Activated naive CD8-positive, alpha-beta T cell treated with anti-CD3 and anti-CD28 coated beads, Interleukin-2, amount 10 ng/mL, durations not matched to agents 7 days and 5 days (primary cell): ENCODE measurements at places on chromosomes 13 and 19. TPM values are rescaled to one million over a fixed set of nuclear protein-coding genes. Genes with fewer than 3 reads are reported as not detected.

The TPP2 gene
- 87.1 TPM for total RNA-seq

- DNase-seq, result no peak
- no peak overlapping the region for H3K4me3 ChIP-seq
- peaks cover 13% of the 10 kb centered on the region for H3K27me3 ChIP-seq
- H3K36me3 ChIP-seq, result no peaks in the 10 kb centered on the region
Observed at GRCh38 chr13:28607187-28607955, 51.6 kb upstream of the POMP start.

The KLK2 gene
- not detected for total RNA-seq

- H3K27ac ChIP-seq, result no peak overlapping the region
- H3K27me3 ChIP-seq, result no peaks in the 10 kb centered on the region
- no peak overlapping the region for H3K4me3 ChIP-seq
- no peaks in the 10 kb centered on the region for H3K4me1 ChIP-seq
Observed at GRCh38 chr19:1633269-1633826, 19.1 kb downstream of the TCF3 start.

- no peak overlapping the region for H3K4me3 ChIP-seq
- H3K27me3 ChIP-seq, result no peaks in the 10 kb centered on the region
- H3K4me1 ChIP-seq, result peaks cover 8% of the 10 kb centered on the region
- peaks cover 45% of the 10 kb centered on the region for H3K36me3 ChIP-seq
- H3K27ac ChIP-seq, result no peak overlapping the region
Observed at GRCh38 chr13:79336966-79337365, 69.1 kb downstream of the RBM26 start.

The SLC10A2 gene
- not detected for total RNA-seq

The SLC25A41 gene
- total RNA-seq, result 0.91 TPM

DNA sequence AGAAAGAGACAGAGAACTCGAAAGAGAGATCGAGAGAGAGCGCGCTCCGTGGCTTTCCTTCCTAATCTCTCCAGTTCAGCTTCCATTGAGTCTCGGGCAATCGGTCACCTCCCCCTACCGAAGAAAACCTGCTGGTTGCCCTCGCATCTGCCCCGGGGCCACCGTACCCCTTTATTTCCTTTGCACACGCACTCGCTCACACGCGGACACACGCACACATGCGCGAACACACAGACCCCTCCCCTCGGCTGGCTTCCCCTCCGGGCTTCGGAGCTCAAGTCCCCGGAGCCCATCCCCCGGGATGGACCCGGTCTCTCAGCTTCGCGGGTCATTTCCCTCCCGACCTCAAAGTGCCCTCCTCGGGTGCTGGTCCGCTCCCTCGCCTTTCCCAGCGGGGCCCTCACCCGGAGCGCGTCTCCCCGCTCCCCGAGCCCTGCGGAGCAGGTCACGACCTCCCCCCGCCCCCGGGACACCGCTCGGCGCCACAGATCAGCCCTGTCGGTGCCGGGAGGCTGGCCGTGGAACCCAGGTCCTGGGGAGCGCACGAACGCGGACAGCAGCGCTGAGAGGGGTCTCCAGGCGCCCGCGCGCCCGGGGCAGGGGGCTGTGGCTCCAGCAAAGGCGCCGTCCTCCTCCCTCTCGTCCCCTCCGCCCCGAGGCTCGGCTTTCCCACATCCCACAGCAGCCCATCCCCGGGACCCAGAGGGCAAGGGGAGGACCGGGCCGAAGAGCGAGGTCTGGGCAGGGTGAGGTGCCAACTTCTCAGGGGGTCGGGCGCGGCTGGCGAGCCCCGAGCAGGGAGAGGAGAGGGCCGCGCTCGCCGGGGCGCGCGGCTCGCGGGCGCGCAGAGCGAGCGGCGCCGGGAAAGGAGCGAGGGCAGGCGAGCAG lies 1.8 kb downstream of the DACH1 start:
- H3K4me1 ChIP-seq, result peaks cover 18% of the 10 kb centered on the region
- no peak overlapping the region for H3K27ac ChIP-seq
- DNase-seq, result peak; percentile 31
- peaks cover 70% of the 10 kb centered on the region for H3K27me3 ChIP-seq
- H3K36me3 ChIP-seq, result peaks cover 4% of the 10 kb centered on the region

DNA sequence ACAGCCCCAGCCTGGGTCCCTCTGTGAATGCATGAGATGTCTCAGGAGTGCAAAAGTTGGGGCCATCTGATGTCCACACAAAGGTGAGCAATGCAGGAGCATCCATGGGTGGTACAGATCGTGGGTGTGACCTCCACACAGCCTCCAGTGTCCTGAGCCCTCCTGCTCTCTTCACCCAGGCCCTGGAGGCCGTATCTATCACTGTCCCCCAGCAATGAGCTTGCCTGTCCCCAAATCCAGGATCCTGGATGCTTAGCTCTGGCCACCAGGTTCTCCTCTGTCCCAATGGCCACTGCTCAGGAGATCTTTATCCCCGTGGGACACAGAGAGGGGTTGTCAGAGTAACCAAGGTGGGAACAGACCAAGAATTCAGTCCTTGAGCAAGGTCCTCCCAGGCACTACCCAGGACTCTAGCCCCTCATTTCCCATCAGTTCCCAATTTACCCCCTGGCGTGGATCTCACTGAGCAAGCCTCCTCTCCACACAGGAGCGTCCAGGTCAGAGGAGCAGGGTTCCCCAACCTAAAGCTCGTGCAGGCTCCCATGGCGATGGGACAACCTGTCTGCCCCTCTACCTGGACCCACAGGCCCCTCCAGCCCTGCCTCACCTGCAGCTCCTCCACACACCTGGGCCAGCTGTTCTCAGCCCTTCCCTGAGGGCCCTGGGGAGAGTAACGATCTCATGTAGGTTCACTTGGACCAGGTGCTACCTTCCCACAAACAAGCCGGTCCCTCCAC lies 11.3 kb downstream of the CEACAM21 start:
- peaks cover 7% of the 10 kb centered on the region for H3K27me3 ChIP-seq
- no peak overlapping the region for H3K4me3 ChIP-seq
- no peak for DNase-seq
- no peaks in the 10 kb centered on the region for H3K4me1 ChIP-seq
- no peak overlapping the region for H3K27ac ChIP-seq

- no peaks in the 10 kb centered on the region for H3K27me3 ChIP-seq
- H3K27ac ChIP-seq, result no peak overlapping the region
- peaks cover 16% of the 10 kb centered on the region for H3K4me1 ChIP-seq
- no peak for DNase-seq
- H3K36me3 ChIP-seq, result peaks cover 19% of the 10 kb centered on the region
Observed at GRCh38 chr19:46732966-46733689, 12.7 kb upstream of the FKRP start.

The NKG7 gene
- total RNA-seq, result 263 TPM

- no peaks in the 10 kb centered on the region for H3K27me3 ChIP-seq
- no peak for DNase-seq
- peaks cover 58% of the 10 kb centered on the region for H3K36me3 ChIP-seq
- H3K4me1 ChIP-seq, result peaks cover 43% of the 10 kb centered on the region
- no peak overlapping the region for H3K4me3 ChIP-seq
Observed at GRCh38 chr13:46154136-46154801, 27.7 kb downstream of the LCP1 start.

- H3K27me3 ChIP-seq, result no peaks in the 10 kb centered on the region
- H3K36me3 ChIP-seq, result peaks cover 2% of the 10 kb centered on the region
- peaks cover 17% of the 10 kb centered on the region for H3K4me1 ChIP-seq
- no peak for DNase-seq
Observed at GRCh38 chr13:110713642-110713952, at the start of gene ING1. Gene ING1 (plus strand): TSS chr13:110713700. CDS start chr13:110714150, 450 bp downstream.

The FAAP24 gene
- 7.0 TPM for total RNA-seq

The PEG3 gene
- total RNA-seq, result 0.06 TPM

- peaks cover 5% of the 10 kb centered on the region for H3K4me1 ChIP-seq
- no peaks in the 10 kb centered on the region for H3K27me3 ChIP-seq
- no peak overlapping the region for H3K4me3 ChIP-seq
Observed at GRCh38 chr19:7983995-7984837, 21.2 kb downstream of the ELAVL1 start.

- H3K27ac ChIP-seq, result no peak overlapping the region
- H3K4me1 ChIP-seq, result peaks cover 8% of the 10 kb centered on the region
- H3K27me3 ChIP-seq, result no peaks in the 10 kb centered on the region
- DNase-seq, result no peak
- no peak overlapping the region for H3K4me3 ChIP-seq
Observed at GRCh38 chr19:37983153-37983552, 76.1 kb downstream of the SIPA1L3 start.

The KLK3 gene
- total RNA-seq, result not detected

DNA sequence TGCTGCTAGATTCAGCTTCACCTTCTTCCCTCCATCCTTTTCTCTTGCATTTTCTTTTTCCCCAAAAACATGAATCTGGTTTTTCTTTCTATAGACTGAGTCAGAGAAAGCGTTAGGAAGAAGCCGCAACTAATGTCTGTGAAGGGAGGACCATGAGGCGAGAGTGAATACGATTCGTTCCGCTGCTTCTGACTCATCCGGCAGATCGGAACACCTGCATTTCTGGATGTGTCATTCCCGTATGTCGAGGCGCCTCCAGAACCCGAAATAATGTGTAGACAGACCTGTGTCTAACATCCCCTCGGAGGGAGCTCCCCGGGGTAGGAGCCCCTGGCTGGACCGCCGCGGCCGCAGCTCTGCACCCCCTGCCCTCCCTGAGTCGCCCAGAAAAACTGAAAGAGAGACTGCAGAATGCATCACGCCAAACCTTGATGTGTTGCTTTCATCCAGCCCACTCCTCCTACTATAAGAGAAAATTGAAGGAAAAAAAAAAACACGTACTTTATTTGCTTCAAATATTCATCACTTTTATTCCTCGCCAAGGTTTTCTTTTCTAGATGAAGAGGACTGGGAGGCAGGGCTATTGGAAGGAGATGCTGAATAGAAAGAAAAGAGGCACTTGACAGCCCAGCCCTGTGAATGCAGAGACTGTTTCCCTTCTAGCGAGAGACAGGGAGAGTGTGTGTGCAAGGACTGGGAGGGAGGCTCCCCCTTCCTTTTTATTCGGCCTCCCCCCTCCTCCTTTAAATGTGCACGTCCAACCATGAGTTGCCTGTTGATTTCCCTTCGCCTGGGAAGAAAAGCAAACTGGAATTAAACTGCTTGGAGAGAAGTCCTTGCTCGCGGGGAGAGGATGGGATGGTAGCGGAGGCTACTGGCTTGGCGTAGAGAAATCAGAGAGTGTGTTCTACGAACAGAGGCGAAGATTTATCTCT lies 616 bp upstream of the PCDH17 start:
- H3K4me3 ChIP-seq, result peak overlapping the region; percentile 78
- DNase-seq, result peak; percentile 22
- H3K36me3 ChIP-seq, result peaks cover 2% of the 10 kb centered on the region
- peaks cover 67% of the 10 kb centered on the region for H3K27me3 ChIP-seq
- peaks cover 18% of the 10 kb centered on the region for H3K4me1 ChIP-seq

DNA sequence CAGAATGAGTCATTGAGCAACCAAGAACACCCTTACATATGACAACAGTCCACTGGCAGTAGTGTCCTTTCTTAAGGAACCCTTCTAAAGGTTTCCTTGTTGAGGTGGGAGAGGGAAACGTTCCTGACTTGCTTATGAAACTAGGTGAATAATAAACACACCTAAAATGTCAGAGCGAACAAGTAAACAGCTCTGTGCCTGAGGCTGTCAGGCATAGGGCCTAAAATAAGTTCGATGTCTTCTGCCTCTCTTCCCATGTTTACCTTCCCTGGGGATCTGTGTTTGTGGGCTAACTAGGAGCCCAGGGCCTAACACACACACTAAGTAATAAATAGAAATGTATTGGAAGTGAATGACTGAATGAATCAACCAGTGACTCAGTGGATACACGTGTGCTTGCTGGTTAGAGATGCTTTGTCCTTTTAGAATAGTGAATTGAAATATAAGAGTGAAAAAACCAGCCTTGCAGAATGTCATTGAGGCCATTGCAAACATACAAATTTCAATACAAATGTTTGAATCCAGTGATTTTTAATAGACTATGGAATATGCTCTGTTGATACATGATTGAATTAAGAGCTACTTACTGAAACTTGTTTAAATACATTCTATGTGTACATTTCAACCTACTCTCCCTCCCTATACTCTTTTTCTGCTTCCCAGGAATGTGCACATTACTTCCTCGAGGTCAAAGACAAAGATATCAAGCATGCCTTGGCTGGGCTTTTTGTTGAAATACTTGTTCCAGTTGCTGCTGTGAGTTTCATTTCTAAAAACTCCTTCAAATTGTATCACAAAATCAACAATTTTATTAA lies 102.9 kb downstream of the FRY start:
- no peak for DNase-seq
- H3K36me3 ChIP-seq, result no peaks in the 10 kb centered on the region
- no peak overlapping the region for H3K27ac ChIP-seq
- no peak overlapping the region for H3K4me3 ChIP-seq
- H3K27me3 ChIP-seq, result peaks cover 4% of the 10 kb centered on the region

The C19orf67 gene
- not detected for total RNA-seq

GRCh38 chr19:53908106-53908934 lies 758 bp upstream of the CACNG7 start:
- peaks cover 68% of the 10 kb centered on the region for H3K27me3 ChIP-seq
- H3K4me1 ChIP-seq, result peaks cover 18% of the 10 kb centered on the region
- no peaks in the 10 kb centered on the region for H3K36me3 ChIP-seq

GRCh38 chr13:94093652-94094315 lies 385.7 kb downstream of the DCT start:
- no peak overlapping the region for H3K27ac ChIP-seq
- H3K36me3 ChIP-seq, result no peaks in the 10 kb centered on the region
- H3K27me3 ChIP-seq, result peaks cover 2% of the 10 kb centered on the region
- DNase-seq, result no peak
- peaks cover 2% of the 10 kb centered on the region for H3K4me1 ChIP-seq

- H3K4me1 ChIP-seq, result peaks cover 18% of the 10 kb centered on the region
- no peak overlapping the region for H3K27ac ChIP-seq
- no peaks in the 10 kb centered on the region for H3K27me3 ChIP-seq
- H3K36me3 ChIP-seq, result no peaks in the 10 kb centered on the region
- DNase-seq, result no peak
Observed at GRCh38 chr13:94239135-94239534, 240.3 kb downstream of the DCT start.

DNA sequence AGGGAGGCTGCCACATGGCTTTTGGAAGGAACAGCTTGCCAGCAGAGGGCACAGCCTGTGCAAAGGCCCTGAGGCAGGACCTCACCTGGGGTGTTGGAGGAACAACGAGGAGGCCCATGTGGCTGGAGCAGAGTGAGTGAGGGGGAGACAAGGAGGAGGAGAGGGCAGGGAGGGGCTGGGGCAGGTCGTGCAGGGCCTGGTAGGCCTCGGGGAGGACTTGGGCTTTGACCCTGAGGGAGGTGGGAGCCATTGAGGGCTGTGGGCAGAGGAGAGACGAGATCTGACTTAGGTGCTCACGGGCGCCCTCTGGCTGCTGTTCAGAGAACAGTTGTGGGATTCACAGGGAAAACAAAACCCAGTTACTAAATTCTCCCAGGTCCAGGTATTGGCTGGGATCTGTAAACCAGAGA lies 25.2 kb downstream of the ZNRF4 start:
- no peak overlapping the region for H3K4me3 ChIP-seq
- H3K4me1 ChIP-seq, result no peaks in the 10 kb centered on the region
- DNase-seq, result peak; percentile 44
- H3K36me3 ChIP-seq, result no peaks in the 10 kb centered on the region
- peaks cover 22% of the 10 kb centered on the region for H3K27me3 ChIP-seq
- H3K27ac ChIP-seq, result no peak overlapping the region

The DENND1C gene
- 130 TPM for total RNA-seq

The GZMM gene
- 81.5 TPM for total RNA-seq
